ENCODE measurements at places on chromosomes 1 and 21. TPM values are rescaled to one million over a fixed set of nuclear protein-coding genes. Genes with fewer than 3 reads are reported as not detected.

DNA sequence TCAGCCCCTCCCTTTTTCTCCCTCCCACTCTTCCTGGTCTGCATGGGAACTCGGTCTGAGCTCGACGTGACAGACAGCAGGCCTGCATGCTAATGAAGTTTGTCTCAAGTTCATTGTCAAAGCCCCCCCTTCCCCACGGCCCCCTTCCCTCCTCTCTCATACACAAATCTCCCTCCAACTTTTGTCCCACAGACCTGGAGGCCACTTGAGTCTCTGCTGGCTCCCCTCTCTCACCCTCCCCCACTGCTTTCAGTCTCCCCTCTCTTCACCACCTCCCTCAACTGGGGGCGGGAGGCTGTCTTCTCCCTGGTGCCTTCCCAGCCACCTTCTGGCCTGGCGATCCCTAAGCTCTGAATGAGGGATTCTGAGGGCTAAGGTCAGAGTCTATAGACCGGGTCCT, 61.3 kb downstream of the RHBG start:
- H3K27ac ChIP-seq: peak overlapping the region; percentile 95
- peak overlapping the region; percentile 76 for H3K4me3 ChIP-seq
- peaks cover 45% of the 10 kb centered on the region for H3K4me1 ChIP-seq
- H3K36me3 ChIP-seq: peaks cover 11% of the 10 kb centered on the region
- DNase-seq: peak; percentile 73

GRCh38 chr1:72064196-72065075, 217.9 kb downstream of the NEGR1 start:
- no peaks in the 10 kb centered on the region for H3K27me3 ChIP-seq
- H3K36me3 ChIP-seq: no peaks in the 10 kb centered on the region
- peak; percentile 45 for DNase-seq

DNA sequence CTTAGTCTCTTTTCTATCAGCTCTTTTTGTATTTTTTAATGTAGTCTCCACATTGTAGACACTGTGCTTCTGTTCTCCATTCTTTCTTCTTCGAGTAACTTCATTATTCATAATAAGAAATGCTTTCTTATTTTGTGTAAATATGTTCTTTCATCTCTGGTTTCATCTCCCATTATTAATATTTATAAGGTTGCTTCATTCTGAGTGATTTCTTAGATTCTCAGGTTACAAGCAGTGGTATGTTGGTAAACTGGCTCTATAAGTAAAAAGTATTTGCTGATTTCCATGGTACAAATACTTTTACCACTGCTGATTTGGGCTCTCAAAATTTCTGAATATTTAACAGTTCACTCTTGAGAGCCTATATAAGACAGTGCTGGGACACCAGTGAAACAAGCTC, 81.3 kb downstream of the CDC14A start:
- H3K27me3 ChIP-seq: no peaks in the 10 kb centered on the region
- no peaks in the 10 kb centered on the region for H3K4me1 ChIP-seq
- no peak overlapping the region for H3K4me3 ChIP-seq
- no peak overlapping the region for H3K27ac ChIP-seq
- DNase-seq: no peak

DNA sequence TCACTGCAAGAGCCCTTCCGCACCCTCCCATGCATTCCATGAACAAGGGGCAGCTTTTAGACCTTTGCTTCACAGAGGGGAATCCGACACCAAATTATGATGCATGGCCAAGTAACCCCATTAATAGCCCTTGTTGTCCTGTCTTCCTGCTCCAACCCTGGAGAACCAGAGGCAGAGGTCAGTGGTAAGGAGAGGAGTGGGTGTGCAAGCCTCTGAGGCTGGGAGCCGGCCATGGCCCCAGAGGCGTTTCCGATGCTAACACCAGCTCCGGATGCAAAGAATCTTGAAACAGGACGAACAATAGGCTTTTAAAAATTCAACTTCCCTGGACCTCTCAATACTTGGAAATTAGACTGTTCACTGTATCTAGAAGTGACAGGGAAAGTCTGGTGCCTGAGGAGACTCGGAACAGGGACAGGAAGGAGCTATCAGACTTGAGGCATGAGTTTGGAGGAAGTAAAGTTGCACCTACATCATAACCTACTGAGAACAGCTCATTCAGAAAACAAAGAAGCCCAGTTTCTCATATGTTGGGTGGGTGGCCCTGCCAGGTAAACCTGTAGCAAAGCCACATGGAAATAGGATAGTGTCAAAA, 101.2 kb upstream of the ERG start:
- no peak for DNase-seq
- no peak overlapping the region for H3K4me3 ChIP-seq

DNA sequence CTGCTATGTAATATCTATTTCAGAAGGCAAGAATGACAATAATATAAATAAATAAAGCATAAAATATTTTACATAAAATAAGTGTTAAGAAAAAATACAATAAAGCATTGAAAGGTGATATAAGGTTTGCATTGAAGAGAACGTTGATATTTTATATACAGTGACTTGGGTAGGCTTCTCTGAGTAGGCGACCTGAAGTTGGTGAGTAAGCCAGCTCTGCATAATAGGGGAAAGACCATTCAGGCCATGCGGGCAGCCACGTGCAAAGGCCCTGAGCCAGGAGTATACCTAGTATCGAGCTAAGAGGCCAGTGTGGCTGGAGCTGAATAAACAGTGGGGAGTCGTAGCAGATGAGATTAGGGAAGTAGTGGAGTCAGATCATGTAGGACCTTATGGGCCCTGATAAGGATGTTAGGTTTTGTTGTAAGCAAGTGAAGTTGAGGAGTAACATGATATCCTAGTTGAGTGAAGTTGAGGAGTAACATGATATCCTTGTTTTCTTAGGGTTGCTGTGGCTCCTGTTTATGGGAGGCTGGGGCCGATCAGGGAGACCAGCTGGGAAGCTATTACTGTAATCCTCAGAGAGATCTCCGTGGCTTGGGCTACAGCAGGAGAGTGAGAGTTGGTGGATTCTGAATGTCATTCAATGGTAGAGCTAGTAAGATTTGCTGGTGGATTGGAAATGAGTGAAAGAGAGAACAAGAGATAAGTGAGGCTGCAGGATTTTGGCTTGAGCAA, 22.0 kb downstream of the KCNK1 start:
- H3K4me3 ChIP-seq: no peak overlapping the region
- H3K27me3 ChIP-seq: no peaks in the 10 kb centered on the region
- no peak overlapping the region for H3K27ac ChIP-seq
- H3K4me1 ChIP-seq: no peaks in the 10 kb centered on the region
- DNase-seq: no peak
- H3K36me3 ChIP-seq: no peaks in the 10 kb centered on the region

DNA sequence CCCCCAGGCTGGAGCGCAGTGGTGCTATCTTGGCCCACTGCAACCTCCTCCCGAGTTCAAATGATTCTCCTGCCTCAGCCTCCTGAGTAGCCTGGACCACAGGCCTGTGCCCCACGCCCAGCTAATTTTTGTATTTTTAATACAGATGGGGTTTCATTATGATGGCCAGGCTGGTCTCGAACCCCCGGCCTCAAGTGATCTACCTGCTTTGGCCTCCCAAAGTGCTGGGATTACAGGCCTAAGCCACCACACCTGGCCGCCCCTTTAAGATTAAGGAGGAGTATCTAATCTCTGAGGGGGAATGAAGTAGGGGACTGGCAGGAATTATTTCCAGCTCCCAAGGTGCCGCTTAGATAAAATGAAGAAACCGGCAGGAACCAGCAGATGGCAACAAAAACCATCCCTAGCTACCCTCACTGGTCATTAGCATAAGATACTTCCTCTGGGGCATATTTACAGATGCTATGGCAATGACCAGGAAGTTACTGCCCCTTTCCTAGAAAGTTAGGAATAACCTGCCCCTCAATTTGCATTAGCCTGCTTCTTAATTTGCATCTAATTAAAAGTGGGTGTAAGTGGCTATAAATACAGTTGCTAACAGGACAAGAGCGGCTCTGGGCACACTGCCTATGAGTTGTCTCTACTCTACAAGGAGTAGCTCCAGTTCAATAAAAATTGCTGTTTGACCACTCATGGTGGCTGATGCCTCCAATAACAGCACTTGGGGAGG, 7.1 kb upstream of the NSUN4 start:
- no peak overlapping the region for H3K4me3 ChIP-seq
- no peaks in the 10 kb centered on the region for H3K4me1 ChIP-seq
- no peaks in the 10 kb centered on the region for H3K27me3 ChIP-seq
- H3K36me3 ChIP-seq: no peaks in the 10 kb centered on the region

DNA sequence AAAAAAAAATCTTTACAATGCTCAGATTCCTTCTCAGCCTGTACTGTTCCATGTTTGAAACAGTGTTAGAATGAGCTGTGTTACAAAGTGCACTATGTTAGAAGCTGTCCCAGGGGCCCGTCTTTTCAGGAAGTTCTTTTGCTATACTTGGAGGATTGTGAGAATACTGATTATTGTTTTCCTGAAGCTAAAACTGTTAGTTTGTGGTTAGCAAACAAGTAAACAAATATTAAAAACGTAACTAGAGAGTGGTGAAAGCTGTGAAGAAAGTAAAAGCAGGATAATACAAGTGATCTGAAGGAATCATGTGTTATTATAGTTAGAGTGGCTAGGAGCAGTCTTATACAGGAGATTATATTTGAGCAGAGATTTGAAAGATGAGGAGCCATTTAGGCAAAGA, 35.6 kb downstream of the CAMSAP2 start:
- peaks cover 6% of the 10 kb centered on the region for H3K36me3 ChIP-seq
- H3K27me3 ChIP-seq: no peaks in the 10 kb centered on the region
- no peak for DNase-seq
- H3K4me1 ChIP-seq: no peaks in the 10 kb centered on the region

GRCh38 chr1:30604801-30605440, 118.5 kb downstream of the MATN1 start:
- peaks cover 18% of the 10 kb centered on the region for H3K4me1 ChIP-seq
- no peaks in the 10 kb centered on the region for H3K36me3 ChIP-seq
- H3K27me3 ChIP-seq: no peaks in the 10 kb centered on the region
- H3K27ac ChIP-seq: no peak overlapping the region

GRCh38 chr1:155316922-155317321, 3.8 kb upstream of the RUSC1 start:
- H3K27ac ChIP-seq: no peak overlapping the region
- no peak overlapping the region for H3K4me3 ChIP-seq
- no peaks in the 10 kb centered on the region for H3K27me3 ChIP-seq
- H3K4me1 ChIP-seq: peaks cover 29% of the 10 kb centered on the region
- DNase-seq: no peak
- peaks cover 56% of the 10 kb centered on the region for H3K36me3 ChIP-seq

- no peak overlapping the region for H3K4me3 ChIP-seq
- H3K36me3 ChIP-seq: no peaks in the 10 kb centered on the region
- peak overlapping the region; percentile 83 for H3K27ac ChIP-seq
- no peaks in the 10 kb centered on the region for H3K27me3 ChIP-seq
Observed at GRCh38 chr1:203692565-203693470, 66.2 kb downstream of the ATP2B4 start.

DNA sequence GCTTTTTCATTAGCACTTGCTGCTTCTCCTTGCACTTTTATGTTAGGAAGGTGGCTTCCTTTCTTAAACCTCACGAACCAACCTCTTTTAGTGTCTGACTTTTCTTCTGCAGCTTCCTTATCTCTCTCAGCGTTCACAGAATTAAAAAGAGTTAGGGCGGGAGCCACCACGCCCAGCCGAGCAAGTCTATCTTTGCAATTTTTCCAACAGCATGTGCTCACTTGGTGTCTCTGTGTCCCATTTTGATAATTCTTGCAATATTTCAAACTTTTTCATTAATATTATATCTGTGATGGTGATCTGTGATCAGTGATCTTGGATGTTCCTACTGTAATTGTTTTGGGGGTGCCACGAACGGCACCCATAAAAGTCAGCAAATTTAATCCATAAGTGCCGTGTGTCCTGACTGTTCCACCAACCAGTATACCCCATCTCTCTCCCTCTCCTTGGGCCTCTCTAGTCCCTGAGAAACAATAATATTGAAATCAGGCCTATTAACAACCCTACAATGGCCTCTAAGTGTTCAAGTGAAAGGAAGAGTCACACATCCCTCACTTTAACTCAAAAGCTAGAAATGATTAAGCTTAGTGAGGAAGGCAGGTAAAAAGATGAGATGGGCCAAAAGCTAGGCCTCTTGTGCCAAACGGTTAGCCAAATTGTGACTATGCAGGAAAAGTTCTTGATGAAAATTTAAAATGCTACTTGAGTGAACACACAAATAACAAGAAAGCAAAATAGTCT, 15.9 kb upstream of the ITPKB start:
- H3K4me1 ChIP-seq: no peaks in the 10 kb centered on the region
- no peaks in the 10 kb centered on the region for H3K36me3 ChIP-seq
- no peaks in the 10 kb centered on the region for H3K27me3 ChIP-seq

GRCh38 chr1:35561297-35561971, 3.8 kb downstream of the NCDN start:
- peak overlapping the region; percentile 25 for H3K27ac ChIP-seq
- no peak overlapping the region for H3K4me3 ChIP-seq
- no peak for DNase-seq
- H3K4me1 ChIP-seq: peaks cover 66% of the 10 kb centered on the region
- H3K27me3 ChIP-seq: no peaks in the 10 kb centered on the region

DNA sequence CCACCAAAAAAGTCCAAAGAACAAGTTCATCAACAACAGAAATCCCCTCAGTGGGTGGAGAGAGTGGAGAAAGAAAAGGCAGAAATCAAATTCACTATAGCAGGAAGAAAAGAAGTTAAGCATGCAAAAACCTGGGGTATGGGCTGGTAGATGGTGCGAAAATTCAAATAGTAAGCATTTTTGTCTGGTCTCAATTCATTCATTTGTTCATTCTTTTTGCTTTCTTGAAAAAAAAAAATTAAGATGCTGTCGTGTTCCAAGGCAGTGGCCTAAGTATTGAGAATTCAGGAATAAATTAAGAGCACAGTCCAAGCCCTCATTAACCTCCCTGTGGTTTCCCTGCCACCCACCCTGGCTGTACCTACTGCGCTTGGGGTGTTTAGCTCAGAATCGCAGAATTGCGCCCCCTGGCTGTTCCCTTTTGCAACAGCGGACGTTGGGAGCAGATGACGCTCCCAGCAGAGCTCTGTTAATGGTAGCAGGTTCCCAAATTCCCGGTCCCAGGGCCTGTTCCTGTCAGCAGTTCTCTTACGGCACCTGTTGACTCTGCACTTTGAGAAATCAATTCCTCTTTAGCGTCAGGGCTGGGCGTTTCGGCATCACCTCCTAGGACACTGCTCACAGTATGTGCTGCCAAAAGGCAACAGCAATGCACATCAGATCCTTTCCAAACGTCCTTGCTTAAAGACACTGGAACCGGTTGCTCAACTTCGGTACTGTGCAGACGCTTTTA, 34.0 kb upstream of the SSX2IP start:
- no peak overlapping the region for H3K4me3 ChIP-seq
- H3K27ac ChIP-seq: no peak overlapping the region
- DNase-seq: no peak
- H3K27me3 ChIP-seq: no peaks in the 10 kb centered on the region
- H3K36me3 ChIP-seq: no peaks in the 10 kb centered on the region

- H3K27ac ChIP-seq: no peak overlapping the region
- H3K4me3 ChIP-seq: no peak overlapping the region
- DNase-seq: no peak
- H3K36me3 ChIP-seq: no peaks in the 10 kb centered on the region
Observed at GRCh38 chr21:40819071-40819900, 27.7 kb downstream of the DSCAM start.

The CFHR4 gene
- total RNA-seq: 0.11 TPM

The DTL gene
- total RNA-seq: 12.1 TPM

The FNDC10 gene
- total RNA-seq: 6.0 TPM

The CLCNKB gene
- total RNA-seq: 1.9 TPM

The TCEA3 gene
- total RNA-seq: 15.4 TPM

The HSD3B2 gene
- total RNA-seq: not detected

The KRTAP21-3 gene
- total RNA-seq: not detected

Data from spinal cord (tissue), 10 donors.